Right renal pelvis (tissue), 4 donors: ENCODE measurements at places on chromosomes 16 and 17.
A peak's percentile ranks its signal among the peaks of the same experiment; 100 is the strongest.

- DNase-seq = no peak
Measured at GRCh38 chr16:85752511-85753420, 1.9 kb upstream of the C16orf74 start.

DNA sequence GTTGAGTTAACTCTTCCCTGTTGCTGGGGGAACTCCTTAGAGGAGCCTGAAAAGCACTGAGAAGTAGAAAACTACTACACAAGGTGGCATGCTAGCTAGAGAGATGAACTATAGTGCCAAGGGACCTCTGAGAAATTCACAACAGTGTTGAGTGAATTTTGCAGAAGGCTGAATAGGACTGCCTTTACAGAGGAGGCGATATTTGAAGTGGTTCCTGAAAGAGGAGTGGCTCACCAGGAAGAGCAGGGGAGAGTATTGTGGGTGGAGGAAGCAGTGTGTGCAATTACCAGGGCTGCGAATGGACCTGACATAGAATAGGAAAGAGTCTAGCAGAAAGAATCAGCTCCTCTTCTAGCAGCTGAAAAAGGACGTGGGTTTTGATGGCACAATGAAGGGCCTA, 66.4 kb downstream of the CDK5R1 start:
- no peak for DNase-seq

GRCh38 chr17:61058066-61058465, 341.6 kb upstream of the TBX2 start:
- no peak for DNase-seq

GRCh38 chr16:46883353-46883689, 841 bp upstream of the GPT2 start:
- no peak for DNase-seq

DNA sequence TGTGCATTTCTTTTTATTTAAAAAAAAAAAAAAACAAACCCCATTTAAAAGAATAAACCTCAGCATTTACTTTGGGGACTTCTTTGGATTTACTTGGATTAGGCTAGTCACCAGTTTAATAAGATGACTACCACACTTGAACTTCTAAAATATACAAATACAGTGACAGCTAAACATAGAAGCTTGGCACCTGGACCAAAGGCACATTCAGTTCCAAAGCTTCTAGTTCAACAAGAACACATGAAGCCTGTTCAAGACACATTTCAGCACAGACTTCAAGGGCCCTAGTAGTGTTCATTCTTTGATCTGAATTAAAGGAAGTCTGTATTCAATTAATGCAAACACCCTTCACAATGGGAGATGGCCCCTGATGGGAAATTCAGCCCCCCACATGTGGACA, 11.6 kb upstream of the ROGDI start:
- DNase-seq = no peak

GRCh38 chr16:29848420-29849297, 14.4 kb downstream of the CDIPT start:
- DNase-seq = no peak

DNA sequence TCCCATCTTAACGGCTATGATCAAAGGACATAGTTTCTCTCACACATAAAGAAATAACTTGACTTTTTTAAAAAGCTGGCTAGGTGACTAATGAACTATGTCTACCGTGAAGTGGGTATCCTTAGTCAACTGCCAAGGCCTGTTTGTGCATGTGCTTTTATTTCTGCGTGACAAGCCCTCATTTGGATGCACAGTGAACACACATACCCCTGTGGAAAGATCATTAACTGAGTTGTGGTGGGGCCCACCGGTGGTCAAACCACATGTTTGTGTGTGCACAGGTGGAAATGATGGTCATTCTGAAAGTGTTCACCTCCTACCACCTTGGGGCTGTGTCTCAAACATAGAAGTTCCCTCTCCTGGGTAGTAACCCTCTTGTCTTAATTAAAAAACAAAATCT, 256.1 kb upstream of the SALL1 start:
- DNase-seq = no peak

GRCh38 chr16:56980792-56981724, 8.3 kb upstream of the NLRC5 start:
- DNase-seq = no peak

- no peak for DNase-seq
Measured at GRCh38 chr16:57940382-57940966, 30.5 kb downstream of the CNGB1 start.

DNA sequence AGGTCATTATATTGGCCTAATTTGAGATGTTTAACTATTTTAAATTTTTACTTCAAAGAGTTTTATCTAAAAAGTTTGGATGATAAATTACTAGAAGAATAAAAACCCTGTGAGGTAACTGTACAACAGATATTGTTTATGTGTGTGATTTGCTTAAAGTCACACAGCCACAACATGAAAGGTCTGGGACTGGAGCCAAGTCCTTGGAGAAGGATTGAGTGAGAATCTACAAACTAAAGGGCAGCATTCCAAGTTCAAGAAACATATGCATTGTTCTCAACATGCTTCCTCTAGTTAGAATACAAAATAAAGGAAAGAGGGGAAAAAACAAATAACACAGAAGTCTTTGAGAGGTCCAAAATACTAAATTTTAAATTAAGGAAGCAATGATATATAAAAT, 131.5 kb upstream of the MON1B start:
- DNase-seq = peak; percentile 23

DNA sequence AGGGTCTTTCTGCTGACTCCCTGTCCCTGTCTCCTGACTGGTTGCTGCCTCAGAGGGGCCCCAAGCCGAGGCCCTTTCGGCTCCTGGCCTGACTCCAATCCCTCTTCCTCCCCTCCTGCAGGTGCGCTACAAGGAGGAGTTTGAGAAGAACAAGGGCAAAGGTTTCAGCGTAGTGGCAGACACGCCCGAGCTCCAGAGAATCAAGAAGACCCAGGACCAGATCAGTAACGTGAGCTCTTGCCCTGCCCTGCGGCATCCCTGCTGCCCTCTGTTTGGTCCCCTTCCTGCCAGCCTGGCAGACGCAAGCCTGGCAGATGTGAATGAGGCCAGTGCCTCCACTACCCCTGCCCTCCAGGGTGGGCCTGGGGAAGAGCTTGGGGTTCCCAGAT, 27.1 kb upstream of the LASP1NB start:
- no peak for DNase-seq

GRCh38 chr17:56826611-56827414, 6.9 kb downstream of the C17orf67 start:
- DNase-seq = no peak

DNA sequence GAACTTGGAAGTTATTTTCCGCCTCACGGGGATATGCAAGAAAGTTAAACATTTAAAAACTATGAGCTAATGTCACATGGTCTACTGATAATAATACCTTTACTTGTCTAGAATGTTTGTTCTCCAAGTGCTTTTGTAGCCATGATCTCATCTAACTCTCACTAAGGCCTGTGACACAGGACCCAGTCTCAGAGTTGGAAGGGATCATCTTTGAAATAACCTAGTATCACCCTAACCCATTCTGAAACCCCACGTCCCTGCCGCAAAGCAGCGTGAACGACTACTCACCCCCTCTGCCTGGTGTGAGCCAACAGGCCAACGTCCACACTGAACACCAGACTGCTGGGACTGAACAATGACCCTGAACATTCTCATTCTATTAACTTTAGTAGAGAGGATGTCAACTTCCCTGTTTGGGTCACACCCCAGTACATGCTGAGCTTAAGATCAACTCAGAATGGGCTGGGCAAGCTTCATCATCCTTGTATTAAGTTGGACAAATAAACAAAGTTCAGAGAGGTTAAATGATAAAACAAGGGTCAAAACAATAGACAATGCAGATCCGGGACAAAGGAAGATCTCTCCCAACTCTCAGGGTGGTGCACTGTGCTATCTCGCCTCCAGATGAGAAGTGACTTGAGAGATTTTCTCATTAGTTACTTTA, 54.8 kb upstream of the BCAR1 start:
- DNase-seq = no peak

GRCh38 chr17:47959825-47960655, 2.4 kb upstream of the PRR15L start:
- DNase-seq = no peak

- DNase-seq = no peak
Measured at GRCh38 chr16:86011532-86011931, 112.6 kb downstream of the IRF8 start.

DNA sequence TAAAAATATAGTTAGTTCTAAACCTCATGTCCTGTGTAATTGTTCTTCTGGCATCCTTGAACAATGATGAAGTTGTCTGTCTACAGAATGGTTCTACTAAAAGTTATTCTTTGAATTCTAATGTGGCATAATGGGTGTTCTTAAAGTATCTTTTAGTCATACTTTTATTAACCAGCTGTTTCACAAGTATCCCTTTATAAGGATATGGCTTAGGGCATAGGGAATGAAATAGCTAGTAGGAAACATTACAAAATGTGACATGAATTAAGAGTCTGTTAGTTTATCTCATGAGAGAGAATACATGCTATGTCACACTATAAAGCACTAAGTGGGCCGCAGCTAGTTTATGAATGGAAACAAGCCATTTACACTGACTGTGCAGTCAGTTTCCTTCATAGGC, 26.3 kb upstream of the CAPNS2 start:
- DNase-seq = no peak

DNA sequence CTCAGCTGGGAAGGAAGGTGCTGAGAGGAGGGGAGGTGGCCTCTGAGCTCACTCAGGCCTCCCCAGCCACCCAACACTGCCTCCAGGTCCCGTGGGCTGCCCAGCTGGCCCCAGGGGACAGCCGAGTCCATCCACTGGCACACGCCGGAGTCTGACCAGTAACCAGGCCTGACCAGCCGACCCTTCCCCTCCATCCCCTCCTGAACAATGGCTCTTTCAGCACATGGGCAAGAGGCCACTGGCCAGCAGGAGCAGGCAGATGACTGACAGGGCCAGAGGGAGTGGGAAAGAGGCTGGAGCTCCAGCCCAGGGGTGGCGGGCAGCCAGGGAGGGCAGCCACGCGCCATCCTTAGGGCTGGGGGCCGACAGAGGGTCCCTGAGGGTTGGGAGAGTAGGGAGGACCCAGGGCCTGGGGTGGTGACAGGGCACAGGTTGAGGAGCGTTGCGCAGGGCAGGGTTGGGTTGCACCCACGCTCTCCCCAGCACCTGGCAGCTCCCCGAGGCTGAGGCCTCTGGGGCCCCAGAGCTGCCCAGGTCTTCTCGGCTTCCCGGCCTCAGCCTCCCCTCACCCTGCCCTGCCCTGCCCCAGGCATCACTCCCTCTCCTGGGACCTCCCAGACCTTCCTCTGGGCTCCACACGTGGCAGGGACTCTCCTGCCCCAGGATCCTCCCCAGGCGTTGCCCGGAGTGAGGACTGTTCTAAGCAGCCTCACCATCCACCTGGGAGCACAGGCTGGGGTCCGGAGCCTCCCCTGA, 20.2 kb upstream of the SLC38A10 start:
- no peak for DNase-seq

GRCh38 chr17:34171245-34171818, 83.8 kb upstream of the CCL2 start:
- DNase-seq = no peak

- no peak for DNase-seq
Measured at GRCh38 chr17:74779501-74779900, 3.4 kb upstream of the NAT9 start.

DNA sequence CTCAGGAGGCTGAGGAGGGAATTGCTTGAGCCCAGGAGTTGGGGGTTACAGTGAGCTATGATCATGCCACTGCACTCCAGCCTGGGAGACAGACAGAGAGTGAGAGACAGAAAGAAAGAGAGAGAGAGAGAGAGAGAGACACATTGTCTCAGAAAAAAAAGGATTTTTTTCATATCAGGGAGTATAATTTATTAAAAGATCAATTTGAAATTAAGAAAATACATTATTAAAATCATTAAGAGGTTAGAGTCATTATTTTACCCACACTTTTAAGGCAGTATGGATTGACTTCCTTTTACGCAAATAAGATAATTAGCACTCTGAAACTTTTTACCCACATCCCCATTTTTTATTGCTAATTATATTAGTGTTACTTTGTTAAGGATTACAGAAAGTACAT, 804.3 kb downstream of the CDH11 start:
- no peak for DNase-seq

DNA sequence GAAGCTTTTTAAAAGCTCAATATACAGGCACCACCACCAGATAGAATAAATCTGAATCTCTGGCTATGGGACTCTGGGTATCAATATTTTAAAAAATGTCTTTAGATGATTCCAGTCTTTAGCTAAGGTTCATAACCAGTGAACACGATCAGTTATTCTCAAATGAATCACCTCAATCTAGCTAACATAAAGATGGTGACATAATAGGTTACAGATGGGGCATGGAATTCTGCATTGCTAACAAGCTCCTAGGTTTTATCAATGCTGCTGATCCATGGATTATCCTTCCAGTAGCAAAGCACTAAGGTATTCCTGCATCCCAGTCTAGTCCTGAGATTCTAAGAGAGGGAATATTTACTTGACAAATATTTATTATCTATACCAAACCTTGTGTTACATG, 415.5 kb upstream of the CDH11 start:
- no peak for DNase-seq

DNA sequence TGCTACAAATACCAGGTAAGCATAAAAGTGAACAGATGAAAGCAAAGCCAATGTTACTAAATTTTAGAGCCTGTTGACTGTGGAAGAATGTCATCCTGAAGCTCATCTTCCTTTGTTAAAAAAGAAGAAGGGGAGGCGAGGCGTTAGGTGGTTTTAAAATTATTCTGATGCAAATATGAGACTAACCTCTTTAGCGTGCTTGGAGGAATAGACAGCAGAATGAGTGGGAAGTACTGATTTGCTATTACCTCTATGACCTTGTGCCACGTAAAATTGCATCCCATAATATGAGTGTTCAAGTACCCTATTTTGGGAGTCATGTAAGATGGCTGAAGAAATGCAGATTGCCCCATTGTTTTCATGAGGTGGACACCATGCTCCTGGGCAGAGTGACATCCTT, 95.7 kb downstream of the ELAC2 start:
- DNase-seq = no peak

GRCh38 chr16:31131841-31132271, 3.7 kb downstream of the PRSS8 start:
- DNase-seq = no peak

DNA sequence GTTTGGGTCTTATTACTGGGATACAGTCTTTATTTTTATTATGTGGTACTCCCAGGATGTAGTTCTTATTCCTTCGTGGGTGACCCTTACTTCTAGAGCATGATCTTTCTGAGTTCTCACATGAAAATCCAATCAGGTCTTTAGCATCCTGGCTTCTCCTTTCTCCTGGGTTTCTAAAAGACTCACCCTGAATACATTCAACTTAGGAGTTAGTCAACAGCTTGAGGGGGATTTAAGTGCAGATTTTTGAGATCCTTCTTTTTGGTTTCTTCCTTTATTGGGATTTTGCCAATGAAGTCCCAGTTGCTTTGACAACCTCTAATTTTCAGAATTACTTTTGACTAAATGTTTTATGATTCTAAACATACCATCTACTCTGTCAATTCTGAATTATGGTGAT, 68.2 kb downstream of the SIAH1 start:
- DNase-seq = no peak

GRCh38 chr16:1042049-1042744, 30.4 kb upstream of the SSTR5 start:
- no peak for DNase-seq

DNA sequence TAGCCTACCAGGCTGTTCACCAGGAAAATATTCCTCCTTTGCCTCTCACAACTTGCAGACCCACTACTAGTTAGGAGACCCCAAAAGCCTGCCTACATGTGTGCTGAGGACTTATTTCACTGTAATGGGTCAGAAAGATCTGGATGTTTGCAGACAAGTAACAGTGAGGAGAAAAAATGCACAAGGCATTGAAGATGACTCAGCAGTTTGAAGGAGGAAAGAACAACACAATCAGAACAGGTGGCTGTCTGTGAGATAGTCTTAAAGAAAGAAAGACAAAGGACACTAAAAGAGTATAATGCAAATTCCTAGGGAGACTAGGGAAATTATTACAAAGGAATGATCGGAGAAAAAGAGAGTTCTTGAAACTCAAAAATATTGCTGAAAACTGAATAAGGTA, 69.0 kb downstream of the ANKFN1 start:
- no peak for DNase-seq
